ENCODE measurements at places on chromosomes 2 and 18.

DNA sequence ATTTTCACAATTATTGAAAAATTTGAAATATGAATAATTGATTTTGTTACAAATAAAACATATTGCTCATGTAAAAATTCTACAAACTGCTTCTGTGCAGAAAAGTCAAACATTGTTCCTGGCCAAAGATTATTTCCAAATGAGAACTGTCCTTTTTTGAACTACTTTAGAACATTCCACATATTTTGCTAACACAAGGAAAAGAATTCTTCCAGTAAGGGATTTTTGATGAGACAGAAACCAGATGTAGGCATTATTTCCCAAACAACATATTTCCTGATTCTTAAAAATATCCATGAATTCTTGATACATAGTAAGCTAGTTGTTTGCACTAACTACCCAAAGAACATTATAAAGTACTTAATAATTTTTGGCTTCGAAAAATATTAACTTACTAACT, 715.2 kb downstream of the CCDC85A start:
- no peak for DNase-seq

GRCh38 chr2:240214790-240215675, 74.6 kb upstream of the OTOS start:
- no peak for DNase-seq

DNA sequence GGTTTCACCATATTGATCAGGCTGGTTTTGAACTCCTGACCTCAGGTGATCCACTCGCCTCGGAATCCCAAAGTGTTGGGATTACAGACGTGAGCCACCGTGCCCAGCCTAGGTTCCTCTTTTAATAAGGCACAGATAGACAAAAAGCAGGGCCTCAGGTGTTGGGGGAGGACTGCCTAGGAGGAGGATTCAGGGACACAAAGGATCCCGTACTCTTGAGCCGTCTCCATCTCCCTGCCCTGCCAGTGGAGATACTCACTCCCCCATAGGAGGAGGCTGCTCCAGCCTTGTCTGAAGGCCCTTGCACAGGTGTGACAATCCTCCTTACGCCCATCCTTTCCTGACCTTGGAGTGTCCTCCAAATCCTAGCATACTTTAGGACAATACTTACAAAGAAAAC, 32.0 kb upstream of the TFCP2L1 start:
- no peak for DNase-seq

DNA sequence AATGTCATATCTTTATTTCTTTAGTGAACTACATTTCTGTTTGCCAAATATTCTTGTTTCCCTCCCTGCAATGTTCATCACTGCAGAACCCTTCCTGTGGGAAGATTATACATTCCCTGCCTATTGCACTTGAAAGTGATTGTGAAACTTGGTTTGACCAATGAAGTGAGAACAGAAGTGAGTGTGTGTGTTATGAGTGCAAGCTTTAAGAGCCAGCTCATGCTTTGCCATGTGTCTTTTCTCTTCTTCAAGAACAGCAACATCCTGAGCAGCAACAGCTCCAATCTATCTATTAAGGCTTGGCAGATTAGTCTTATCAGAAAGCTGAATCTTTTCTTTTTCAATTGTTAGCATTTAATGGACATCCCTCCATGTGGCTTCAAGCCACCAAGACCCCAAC, 42.0 kb upstream of the UBE2E3 start:
- no peak for DNase-seq

- DNase-seq = no peak
These were observed 6.5 kb upstream of the AFF3 start for GRCh38 chr2:100148883-100149282.

GRCh38 chr2:216346781-216347180, 25.5 kb downstream of the MARCHF4 start:
- no peak for DNase-seq

DNA sequence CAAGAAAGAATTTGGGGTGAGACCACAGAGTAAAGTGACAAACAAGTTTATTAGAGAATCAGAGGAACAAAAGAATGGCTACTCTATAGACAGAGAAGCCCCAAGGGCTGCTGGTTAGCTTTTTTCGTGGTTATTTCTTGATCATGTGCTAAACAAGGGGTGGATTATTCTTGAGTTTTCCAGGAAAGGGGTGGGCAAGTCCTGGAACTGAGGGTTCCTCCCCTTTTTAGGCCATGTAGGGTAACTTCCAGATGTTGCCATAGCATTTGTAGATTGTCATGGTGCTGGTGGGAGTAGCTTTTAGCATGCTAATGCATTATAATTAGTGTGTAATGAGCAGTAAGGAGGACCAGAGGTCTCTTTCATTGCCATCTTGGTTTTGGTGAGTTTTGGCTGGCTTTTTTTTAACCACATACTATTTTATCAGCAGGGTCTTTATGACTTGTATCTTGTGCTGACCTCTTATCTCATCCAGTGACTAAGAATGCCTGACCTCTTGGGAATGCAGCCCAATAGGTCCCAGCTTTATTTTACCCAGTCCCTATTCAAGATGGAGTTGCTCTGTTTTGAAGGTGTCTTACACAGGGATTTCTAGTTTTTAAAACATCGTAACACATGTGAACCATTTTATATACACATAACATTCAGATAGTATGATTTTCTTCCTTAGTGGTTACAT, 77.8 kb downstream of the MYO1B start:
- no peak for DNase-seq

- DNase-seq = no peak
These were observed 101.1 kb upstream of the NCK2 start for GRCh38 chr2:105643405-105644173.
